T-helper 17 cell (primary cell): ENCODE measurements at places on chromosomes 7 and 10. TPM values are rescaled to one million over a fixed set of nuclear protein-coding genes. Genes with fewer than 3 reads are reported as not detected.
A peak's percentile ranks its signal among the peaks of the same experiment; 100 is the strongest.

ADAMTS14 gene
- total RNA-seq, result not detected

COL13A1 gene
- not detected for total RNA-seq

COPS6 gene
- 62.5 TPM for total RNA-seq

ITGB1 gene
- 392 TPM for total RNA-seq

OR2A12 gene
- not detected for total RNA-seq

NPSR1 gene
- total RNA-seq, result not detected

DENND2A gene
- not detected for total RNA-seq

TBX20 gene
- not detected for total RNA-seq

DNA sequence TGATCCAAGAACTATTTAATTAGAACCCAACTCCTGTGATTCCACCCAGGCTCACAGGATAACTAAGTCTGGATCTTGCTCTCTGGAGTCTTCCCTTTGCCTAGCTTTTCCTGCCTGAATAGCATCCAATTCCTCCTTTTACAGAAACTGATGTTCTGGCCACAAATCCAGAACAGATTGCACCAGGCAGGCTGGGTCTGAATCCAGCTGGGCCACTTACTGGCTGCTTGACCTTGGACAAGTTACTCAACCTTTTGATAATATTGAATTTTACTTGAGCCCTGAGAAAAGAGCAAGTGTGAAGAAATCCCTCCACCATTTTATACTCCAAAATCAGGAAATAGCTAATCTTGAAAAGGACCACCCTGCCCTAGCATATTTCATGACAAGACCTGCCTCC, 55.5 kb upstream of the SLC35G1 start:
- H3K27ac ChIP-seq, result no peak overlapping the region
- H3K27me3 ChIP-seq, result peaks cover 13% of the 10 kb centered on the region
- H3K4me3 ChIP-seq, result no peak overlapping the region

DNA sequence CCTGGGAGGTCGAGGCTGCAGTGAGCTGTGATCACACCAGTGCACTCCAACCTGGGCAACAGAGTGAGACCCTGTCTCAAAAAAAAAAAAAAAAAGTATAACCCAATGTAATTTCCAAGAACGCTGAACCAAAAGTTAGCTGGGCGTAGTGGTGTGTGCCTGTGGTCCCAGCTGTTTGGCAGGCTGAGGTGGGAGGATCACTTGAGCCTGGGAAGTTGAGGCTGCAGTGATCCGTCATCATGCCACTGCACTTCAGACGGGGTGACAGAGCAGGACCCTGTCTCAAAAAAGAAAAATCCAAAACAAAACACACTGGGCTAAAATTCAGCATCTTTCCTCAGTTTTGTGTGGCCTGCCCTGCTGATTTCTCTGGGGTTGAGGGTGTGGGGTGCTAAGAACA, 21.1 kb downstream of the HNRNPA2B1 start:
- peaks cover 21% of the 10 kb centered on the region for H3K4me1 ChIP-seq
- no peaks in the 10 kb centered on the region for H3K27me3 ChIP-seq
- no peak for DNase-seq
- H3K36me3 ChIP-seq, result no peaks in the 10 kb centered on the region
- H3K4me3 ChIP-seq, result no peak overlapping the region

- H3K4me1 ChIP-seq, result peaks cover 40% of the 10 kb centered on the region
- H3K27ac ChIP-seq, result peak overlapping the region; percentile 72
- H3K27me3 ChIP-seq, result no peaks in the 10 kb centered on the region
- peaks cover 3% of the 10 kb centered on the region for H3K36me3 ChIP-seq
- DNase-seq, result no peak
These were observed 7.2 kb downstream of the DBNL start for GRCh38 chr7:44051611-44052220.

GRCh38 chr7:22895140-22895827, 72.6 kb upstream of the TOMM7 start:
- H3K36me3 ChIP-seq, result no peaks in the 10 kb centered on the region
- H3K27ac ChIP-seq, result no peak overlapping the region
- peaks cover 13% of the 10 kb centered on the region for H3K27me3 ChIP-seq
- DNase-seq, result no peak

- H3K27ac ChIP-seq, result no peak overlapping the region
- no peak overlapping the region for H3K4me3 ChIP-seq
- H3K27me3 ChIP-seq, result peaks cover 33% of the 10 kb centered on the region
- DNase-seq, result no peak
- H3K4me1 ChIP-seq, result no peaks in the 10 kb centered on the region
- H3K36me3 ChIP-seq, result no peaks in the 10 kb centered on the region
These were observed 299.9 kb downstream of the GRID1 start for GRCh38 chr10:86066696-86067095.

- peaks cover 10% of the 10 kb centered on the region for H3K27me3 ChIP-seq
- H3K36me3 ChIP-seq, result no peaks in the 10 kb centered on the region
- no peak for DNase-seq
- no peak overlapping the region for H3K4me3 ChIP-seq
- H3K4me1 ChIP-seq, result no peaks in the 10 kb centered on the region
These were observed 47.0 kb downstream of the KIAA1217 start for GRCh38 chr10:24255881-24256311.

DNA sequence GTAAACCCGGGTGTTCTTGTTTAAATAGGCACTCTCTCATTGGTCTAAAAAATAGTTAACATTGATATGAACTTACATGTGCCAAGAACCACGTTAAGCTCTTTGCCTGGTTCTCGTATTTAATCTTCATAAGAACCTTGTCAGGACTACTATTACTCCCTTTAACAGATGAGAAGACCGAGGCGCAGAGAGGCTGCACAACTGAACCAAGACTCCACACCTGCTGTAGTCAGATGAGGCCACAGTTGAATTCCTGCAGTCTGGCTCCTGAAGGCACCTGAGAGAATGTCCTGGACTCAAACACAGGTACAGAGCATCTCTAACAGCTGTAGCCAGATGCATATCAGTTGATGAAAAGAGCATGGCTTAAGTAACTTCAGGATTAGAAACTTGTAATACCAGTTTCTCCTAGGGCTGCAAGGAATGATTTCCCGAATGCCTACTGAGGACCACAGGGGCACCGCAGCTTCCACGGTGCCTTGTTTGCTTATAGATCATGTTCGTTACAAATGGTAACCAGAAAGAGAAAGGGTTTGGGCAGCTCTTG, 9.5 kb downstream of the DDC start:
- no peak overlapping the region for H3K27ac ChIP-seq
- no peak overlapping the region for H3K4me3 ChIP-seq
- no peaks in the 10 kb centered on the region for H3K4me1 ChIP-seq
- H3K36me3 ChIP-seq, result no peaks in the 10 kb centered on the region
- DNase-seq, result no peak
- H3K27me3 ChIP-seq, result peaks cover 67% of the 10 kb centered on the region

DNA sequence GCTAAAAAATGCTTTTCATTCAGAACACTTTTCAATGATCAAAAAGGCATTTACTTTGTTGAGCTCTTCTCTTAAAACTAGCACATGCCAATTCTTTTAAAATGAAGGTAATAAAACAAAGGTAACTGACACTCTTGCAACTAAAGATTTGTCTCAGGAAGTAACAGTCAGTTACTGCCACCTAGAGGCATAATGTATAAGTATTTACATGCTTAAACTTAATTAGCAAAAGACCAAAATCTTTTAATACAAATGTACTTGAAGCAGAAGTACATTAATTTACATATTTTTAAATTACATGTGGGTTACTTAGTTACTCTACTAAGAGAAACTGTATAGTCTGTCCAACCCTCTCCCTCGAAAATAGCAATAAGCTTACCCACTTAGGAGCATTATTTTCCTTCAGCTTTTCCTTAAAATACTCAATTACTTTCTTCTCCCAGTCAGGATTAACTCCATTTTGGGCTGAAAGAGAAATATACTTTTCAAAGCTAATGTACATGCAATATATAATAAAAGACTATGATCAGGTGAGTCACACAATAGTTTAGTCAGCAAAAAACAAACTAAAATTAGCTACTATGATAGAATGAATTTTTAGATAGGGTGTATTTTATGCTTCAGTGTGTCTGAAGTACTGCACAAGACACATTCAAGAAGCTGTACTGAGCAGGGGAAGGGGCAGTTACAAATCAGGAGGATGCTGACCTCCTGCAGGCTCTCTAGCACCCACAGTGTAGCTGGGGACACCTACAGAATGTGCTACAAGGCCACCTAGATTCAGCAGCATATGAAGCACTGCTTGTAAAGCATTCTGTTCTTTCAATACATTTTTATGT, 13.0 kb downstream of the MCMBP start:
- DNase-seq, result no peak
- peaks cover 19% of the 10 kb centered on the region for H3K4me1 ChIP-seq
- peaks cover 7% of the 10 kb centered on the region for H3K36me3 ChIP-seq
- H3K4me3 ChIP-seq, result no peak overlapping the region
- H3K27ac ChIP-seq, result peak overlapping the region; percentile 75

- peak overlapping the region; percentile 79 for H3K4me3 ChIP-seq
- peak overlapping the region; percentile 91 for H3K27ac ChIP-seq
- peak; percentile 30 for DNase-seq
- peaks cover 20% of the 10 kb centered on the region for H3K4me1 ChIP-seq
These were observed 56.3 kb downstream of the CACUL1 start for GRCh38 chr10:118698421-118698820.

- H3K36me3 ChIP-seq, result no peaks in the 10 kb centered on the region
- H3K4me3 ChIP-seq, result no peak overlapping the region
- no peaks in the 10 kb centered on the region for H3K4me1 ChIP-seq
- no peak for DNase-seq
- no peaks in the 10 kb centered on the region for H3K27me3 ChIP-seq
These were observed 15.6 kb downstream of the DPYSL4 start for GRCh38 chr10:132202070-132202970.

DNA sequence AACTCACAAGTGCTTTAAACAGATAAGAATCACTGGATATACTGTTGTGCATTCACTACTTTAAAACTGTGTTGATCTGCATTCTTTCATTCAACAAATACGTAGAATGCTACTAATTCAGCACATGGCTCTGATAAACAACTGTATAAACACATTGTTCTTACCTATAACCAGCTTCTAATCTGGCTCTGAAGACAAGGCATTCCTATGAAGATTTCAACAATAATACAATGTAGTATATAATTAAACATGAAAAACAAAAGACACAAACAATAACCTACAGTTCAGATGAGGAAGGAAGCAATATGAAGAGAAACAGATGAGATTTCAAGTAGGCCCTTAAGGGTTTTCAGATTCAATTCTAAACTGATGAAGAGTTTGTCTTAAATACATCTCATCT, 31.1 kb upstream of the ANLN start:
- H3K27me3 ChIP-seq, result peaks cover 6% of the 10 kb centered on the region
- DNase-seq, result no peak
- H3K4me1 ChIP-seq, result no peaks in the 10 kb centered on the region
- H3K4me3 ChIP-seq, result no peak overlapping the region

GRCh38 chr10:78964952-78965633, 103.7 kb upstream of the ZMIZ1 start:
- DNase-seq, result no peak
- H3K4me3 ChIP-seq, result no peak overlapping the region
- H3K4me1 ChIP-seq, result peaks cover 6% of the 10 kb centered on the region
- no peak overlapping the region for H3K27ac ChIP-seq

- H3K36me3 ChIP-seq, result no peaks in the 10 kb centered on the region
- no peak overlapping the region for H3K4me3 ChIP-seq
- no peaks in the 10 kb centered on the region for H3K27me3 ChIP-seq
- no peak for DNase-seq
These were observed 381.0 kb upstream of the TPK1 start for GRCh38 chr7:145216866-145217265.

DNA sequence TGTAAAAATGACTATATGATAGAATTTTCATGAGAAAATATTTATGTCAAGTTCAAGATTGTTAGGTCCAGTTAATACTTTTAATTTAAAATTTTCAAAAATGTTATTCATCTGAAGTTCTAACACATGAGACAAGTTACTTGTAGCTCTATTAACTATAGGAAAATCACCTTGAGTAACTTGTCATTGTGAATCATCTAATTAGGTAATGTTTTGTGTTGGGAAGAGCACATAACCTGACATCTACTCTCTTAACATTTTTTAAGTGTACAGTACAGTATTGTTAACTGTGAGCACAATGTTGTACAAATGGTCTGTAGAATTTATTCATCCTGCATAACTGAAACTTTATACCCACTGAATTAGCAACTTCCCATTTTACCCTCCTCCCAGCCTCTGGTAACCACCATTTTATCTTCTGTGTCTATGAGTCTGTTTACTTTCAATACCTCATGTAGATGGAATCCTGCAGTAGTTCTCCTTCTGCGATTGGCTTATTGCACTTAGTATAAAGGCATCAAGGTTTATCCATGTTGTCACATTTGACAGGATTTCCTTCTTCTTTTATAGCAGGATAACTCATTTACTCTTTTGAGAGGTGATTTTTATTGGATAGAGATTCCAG, 54.6 kb downstream of the ARL4A start:
- no peaks in the 10 kb centered on the region for H3K27me3 ChIP-seq
- peaks cover 2% of the 10 kb centered on the region for H3K36me3 ChIP-seq
- no peak for DNase-seq
- peaks cover 2% of the 10 kb centered on the region for H3K4me1 ChIP-seq

DNA sequence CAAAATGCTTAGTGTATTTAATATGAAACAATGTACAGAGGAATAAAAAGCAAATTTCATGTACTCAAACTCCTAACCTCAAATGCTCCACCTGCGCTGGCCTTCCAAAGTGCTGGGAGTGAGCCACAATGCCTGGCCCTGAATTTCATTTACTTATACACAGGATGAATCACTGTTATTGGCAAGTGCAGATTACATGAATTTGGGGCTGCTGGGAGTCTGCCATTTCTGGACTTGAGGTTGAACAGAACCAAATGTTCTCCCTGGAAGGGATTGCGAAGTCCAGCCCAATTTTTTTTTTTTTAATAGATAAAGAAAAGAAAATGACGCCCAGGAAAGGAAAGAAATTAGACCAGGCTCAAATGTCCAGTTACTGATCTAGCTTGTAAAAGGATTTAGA, 6.8 kb upstream of the CSTF2T start:
- no peak overlapping the region for H3K27ac ChIP-seq
- H3K36me3 ChIP-seq, result no peaks in the 10 kb centered on the region
- peaks cover 9% of the 10 kb centered on the region for H3K4me1 ChIP-seq
- H3K4me3 ChIP-seq, result no peak overlapping the region

GRCh38 chr7:102045681-102046372, 228.4 kb downstream of the CUX1 start:
- H3K27ac ChIP-seq, result no peak overlapping the region
- H3K4me3 ChIP-seq, result no peak overlapping the region
- H3K36me3 ChIP-seq, result no peaks in the 10 kb centered on the region
- DNase-seq, result no peak
- no peaks in the 10 kb centered on the region for H3K27me3 ChIP-seq
- H3K4me1 ChIP-seq, result no peaks in the 10 kb centered on the region

DNA sequence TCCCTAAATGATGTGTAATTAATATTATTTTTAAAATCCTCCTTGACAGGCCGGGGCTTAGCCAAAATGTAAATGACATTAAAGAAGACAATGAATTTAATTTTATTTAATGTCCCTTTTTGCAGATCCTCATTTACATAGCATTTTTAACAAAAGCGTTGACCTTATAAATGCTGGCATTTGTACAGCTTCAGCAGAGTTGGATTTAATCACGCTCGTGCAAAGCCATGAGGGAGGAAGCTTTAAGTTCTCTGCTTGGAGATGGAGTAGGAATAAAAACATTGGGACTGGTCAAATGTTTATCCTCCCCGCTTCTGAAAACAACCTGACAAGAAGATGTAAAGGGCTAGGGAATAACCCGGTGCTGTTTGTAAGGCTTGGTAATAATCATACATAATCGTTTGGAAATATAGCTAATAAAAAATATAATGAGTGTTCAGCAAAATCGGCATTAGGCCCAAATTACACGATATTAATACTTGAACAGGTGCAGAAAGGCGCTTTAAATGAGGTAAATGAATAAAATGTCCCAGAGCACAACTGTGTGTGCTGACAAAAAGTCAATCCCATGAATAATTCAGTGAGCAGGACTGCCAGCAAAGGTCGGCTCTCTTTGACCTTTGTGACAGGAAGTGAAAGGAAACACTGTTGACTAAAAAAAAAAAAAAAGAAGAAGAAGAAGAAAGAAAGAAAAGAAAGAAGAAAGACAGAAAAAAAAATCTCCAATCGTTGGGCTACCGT, 11.5 kb downstream of the EBF3 start:
- H3K27me3 ChIP-seq, result peaks cover 67% of the 10 kb centered on the region
- DNase-seq, result no peak
- H3K27ac ChIP-seq, result no peak overlapping the region
- H3K4me1 ChIP-seq, result peaks cover 3% of the 10 kb centered on the region
